Uterus (tissue), 4 donors: ENCODE measurements at places on chromosomes 11 and 22. TPM values are rescaled to one million over a fixed set of nuclear protein-coding genes. Genes with fewer than 3 reads are reported as not detected.

- peak overlapping the region; percentile 50 for H3K4me3 ChIP-seq
- DNase-seq, result no peak
- no peaks in the 10 kb centered on the region for H3K36me3 ChIP-seq
- peak overlapping the region; percentile 51 for H3K27ac ChIP-seq
- H3K4me1 ChIP-seq, result no peaks in the 10 kb centered on the region
These were observed 13.6 kb downstream of the KCNJ5 start for GRCh38 chr11:128904656-128905344.

Gene CLDN5
- total RNA-seq, result 257 TPM

DNA sequence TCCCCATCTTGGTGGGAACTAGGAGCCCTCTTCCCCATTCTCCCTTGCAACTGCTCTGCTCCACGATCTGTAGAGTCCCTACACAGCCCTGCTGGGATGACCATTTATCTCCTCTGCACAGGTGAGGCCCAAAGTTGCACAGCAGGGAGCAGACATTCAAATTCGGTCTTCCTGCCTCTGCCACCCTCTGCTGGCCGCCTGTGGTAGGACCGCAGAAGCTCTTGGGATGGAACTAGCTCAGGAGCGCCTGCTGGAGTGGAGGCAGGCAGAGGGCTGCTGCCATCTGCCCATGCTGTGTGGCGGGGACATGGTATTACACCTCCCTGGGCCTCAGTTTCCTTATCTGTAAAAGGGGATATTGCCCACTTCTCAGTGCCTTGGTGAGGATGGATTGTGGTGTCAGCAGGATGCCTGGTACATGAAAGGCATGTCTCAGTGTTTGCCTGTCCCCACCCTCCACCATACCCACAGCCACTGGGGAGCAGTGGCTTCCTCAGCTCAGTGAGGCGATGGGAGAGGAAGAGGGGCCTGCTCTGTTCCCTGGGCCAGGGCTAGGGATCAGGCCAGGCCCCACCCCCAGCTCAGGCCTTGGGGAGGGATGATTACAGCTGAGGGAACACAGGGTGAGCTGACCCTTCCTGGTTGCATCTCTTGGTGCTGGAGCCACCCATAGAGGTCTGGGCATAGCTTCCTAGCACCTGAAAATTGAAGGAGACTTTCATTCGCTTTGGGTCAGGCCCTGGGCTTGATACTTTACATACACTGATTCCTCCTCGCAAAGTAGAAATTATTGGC is 11.3 kb upstream of the OMP start:
- no peaks in the 10 kb centered on the region for H3K4me1 ChIP-seq
- no peaks in the 10 kb centered on the region for H3K27me3 ChIP-seq
- no peak overlapping the region for H3K27ac ChIP-seq
- H3K4me3 ChIP-seq, result no peak overlapping the region

GRCh38 chr11:62390237-62390636 is 28.6 kb upstream of the SCGB1A1 start:
- H3K27me3 ChIP-seq, result no peaks in the 10 kb centered on the region
- H3K27ac ChIP-seq, result no peak overlapping the region
- no peaks in the 10 kb centered on the region for H3K4me1 ChIP-seq
- no peak for DNase-seq

- no peak for DNase-seq
- no peak within 1 kb of the TSS for H3K27ac ChIP-seq
- H3K36me3 ChIP-seq, result no peaks in the 10 kb centered on the region
- H3K4me3 ChIP-seq, result no peak within 1 kb of the TSS
These were observed at the start of gene CCDC88B for GRCh38 chr11:64339754-64340408. Gene CCDC88B, plus strand, starts transcription at chr11:64340204. Its CDS starts 63 bp downstream, at chr11:64340267.

Gene NAALADL1
- 0.77 TPM for total RNA-seq

Gene ZNRF3
- 23.2 TPM for total RNA-seq

DNA sequence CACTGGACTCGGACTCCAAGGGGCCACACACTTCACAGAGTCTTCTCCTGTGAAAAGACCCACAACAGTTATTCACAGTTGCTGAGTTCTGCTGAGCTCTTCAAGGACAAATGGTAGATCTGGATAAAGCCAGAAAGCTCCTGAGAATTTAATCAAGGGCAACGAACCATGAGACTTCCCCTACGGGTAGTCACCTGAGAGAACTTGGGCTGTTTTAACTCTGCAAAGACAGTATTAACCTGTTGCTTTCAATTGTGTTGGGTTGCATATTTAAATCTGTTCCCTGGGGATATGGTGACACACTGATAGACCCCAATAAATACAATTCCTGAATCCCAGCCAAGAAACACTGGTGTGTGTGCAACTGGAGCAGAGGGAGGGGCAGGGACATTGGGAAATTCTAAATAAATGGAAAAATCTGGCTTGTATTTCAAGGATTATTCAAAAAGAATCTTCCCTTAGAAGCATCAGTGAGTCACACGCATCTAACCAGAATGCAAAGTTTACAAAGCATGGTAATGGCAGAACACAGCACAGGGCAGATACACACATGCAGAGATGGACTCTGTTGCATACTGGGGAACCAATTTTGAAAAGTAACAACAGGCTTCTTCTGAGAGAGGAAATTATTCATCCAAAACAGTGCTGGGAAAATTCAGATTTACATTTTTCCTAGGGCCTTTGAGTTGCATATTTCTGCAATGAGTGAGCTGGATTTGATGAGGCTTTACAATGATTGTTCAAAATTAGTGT is 4.0 kb downstream of the KCNJ1 start:
- H3K27ac ChIP-seq, result no peak overlapping the region
- H3K4me1 ChIP-seq, result no peaks in the 10 kb centered on the region
- no peaks in the 10 kb centered on the region for H3K36me3 ChIP-seq
- H3K4me3 ChIP-seq, result no peak overlapping the region
- no peaks in the 10 kb centered on the region for H3K27me3 ChIP-seq

DNA sequence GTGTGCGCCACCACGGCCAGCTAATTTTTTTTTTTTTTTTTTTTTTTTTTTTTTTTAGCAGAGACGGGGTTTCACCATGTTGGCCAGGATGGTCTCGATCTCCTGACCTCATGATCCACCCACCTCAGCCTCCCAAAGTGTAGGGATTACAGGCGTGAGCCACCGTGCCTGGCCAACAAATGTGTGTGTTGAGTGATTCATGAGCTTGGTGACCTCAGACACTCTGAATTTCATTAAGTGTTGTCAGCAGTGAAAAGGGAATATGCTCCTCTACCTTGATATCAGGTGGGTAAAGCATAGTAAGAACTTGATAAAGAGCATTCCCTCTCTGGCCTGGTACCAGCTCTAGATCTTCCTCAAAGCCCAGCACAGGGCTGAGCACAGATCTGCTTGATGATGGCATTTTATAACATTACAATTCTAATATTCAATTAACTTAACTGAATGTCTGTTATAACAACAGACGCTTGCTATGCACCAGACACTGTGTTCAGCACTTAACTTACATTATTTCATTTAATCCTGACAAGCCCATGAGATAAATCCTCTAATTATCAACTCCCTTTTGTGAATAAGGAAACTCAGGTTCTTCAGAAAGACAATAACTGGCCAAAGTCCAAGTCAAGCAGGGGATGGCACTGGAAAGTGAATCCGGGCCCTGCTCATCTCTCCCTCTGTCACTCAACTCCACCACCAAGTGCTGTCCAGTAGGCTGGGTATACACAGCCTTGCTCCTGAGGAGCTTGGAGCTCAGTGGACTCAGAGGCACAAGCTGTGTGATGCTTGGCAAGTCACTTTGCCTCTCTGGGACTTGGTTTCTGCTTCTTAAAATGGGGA is 13.0 kb downstream of the TBC1D10A start:
- H3K36me3 ChIP-seq, result no peaks in the 10 kb centered on the region
- no peak overlapping the region for H3K4me3 ChIP-seq
- no peak for DNase-seq
- H3K27me3 ChIP-seq, result no peaks in the 10 kb centered on the region
- H3K4me1 ChIP-seq, result peaks cover 28% of the 10 kb centered on the region

Gene CPT1B
- total RNA-seq, result 10.4 TPM

DNA sequence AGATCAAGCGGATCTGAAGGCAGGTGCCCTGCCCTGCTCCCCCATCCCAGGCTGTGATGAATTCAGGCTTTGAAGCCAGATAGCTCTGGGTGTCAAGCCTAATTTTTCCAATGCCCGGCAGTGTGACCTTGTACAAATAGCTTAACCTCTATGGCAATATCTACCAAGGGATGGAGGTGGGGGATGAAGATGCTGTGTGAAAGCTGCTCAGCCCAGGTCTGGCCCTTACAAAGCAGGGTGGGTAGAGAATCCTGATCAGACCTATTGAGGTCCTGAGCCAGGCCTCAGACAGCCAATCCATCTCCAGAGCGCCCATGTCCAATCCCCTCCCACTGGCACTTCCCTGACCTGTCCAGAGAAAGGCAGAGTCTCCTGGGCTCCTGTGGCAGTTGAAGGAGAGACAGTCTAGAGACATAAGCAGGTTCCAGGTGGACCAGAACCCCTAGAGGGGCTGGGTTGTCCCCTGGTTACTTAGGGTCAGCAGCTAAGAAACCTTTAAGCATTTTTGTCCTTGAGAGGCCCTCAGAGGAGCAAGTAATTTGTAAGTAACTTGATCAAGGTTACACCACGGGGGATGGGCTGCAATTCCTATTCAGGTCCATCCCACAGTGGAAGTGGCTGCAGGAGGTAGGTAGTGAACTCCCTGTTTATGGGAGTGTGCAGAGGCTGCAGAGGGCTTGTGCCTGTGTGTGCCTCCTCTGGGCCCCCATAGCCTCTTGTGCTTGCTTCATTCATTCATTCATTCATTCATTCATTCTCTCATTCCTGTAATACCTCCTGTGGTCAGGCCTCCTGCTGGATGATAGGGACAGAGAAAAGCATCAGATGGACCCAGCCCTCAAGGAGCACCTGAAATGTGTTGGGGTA is 10.4 kb downstream of the P2RY2 start:
- H3K4me1 ChIP-seq, result no peaks in the 10 kb centered on the region
- no peaks in the 10 kb centered on the region for H3K36me3 ChIP-seq
- H3K27me3 ChIP-seq, result no peaks in the 10 kb centered on the region
- H3K4me3 ChIP-seq, result no peak overlapping the region
- DNase-seq, result no peak

GRCh38 chr11:66877588-66878385 is 20.9 kb downstream of the LRFN4 start:
- H3K27ac ChIP-seq, result no peak overlapping the region
- H3K4me1 ChIP-seq, result no peaks in the 10 kb centered on the region
- no peak overlapping the region for H3K4me3 ChIP-seq
- no peaks in the 10 kb centered on the region for H3K27me3 ChIP-seq

GRCh38 chr22:20084547-20085413 is 4.7 kb downstream of the DGCR8 start:
- DNase-seq, result no peak
- H3K4me3 ChIP-seq, result no peak overlapping the region
- H3K27ac ChIP-seq, result no peak overlapping the region
- peaks cover 32% of the 10 kb centered on the region for H3K4me1 ChIP-seq

DNA sequence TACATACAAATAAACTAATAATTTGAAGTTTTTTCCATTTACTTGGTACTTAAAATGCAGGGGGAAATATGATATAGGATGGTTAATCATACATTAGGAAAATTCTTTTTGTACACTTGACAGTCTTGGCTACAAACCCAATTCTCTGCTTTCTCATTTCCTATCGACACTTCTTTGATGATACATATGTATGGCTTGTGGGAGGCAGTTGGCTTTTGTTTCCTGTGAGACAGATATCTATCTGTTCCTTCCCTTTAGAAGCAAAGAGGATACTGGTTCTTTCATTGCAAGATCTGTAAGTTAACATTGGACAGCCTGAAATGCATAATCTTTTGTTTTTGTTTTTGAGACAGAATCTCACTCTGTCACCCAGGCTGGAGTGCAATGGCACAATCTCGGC is 47.9 kb upstream of the ADORA2A start:
- no peaks in the 10 kb centered on the region for H3K4me1 ChIP-seq
- no peak overlapping the region for H3K27ac ChIP-seq
- H3K36me3 ChIP-seq, result no peaks in the 10 kb centered on the region
- no peak for DNase-seq
- H3K4me3 ChIP-seq, result no peak overlapping the region

DNA sequence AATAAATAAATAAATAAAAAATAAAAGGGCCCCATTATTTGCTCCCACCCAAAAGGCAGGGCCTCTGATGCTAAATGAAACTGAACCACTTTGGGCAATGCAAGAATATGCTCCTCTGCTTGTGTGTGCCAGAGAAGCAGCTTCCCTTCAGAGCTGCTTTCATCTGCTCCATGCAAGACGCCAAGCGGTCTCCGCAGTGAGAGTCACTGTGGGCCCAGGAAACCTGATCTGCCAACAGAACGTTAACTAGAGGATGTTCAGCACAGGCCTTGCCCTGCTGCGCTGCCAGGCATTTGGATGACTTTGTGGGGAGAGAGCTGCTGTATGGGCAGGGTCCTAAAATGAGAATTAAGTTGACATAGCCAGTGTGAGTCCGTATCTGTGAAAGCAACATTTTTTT is 43.7 kb upstream of the APOA1 start:
- H3K4me3 ChIP-seq, result no peak overlapping the region
- H3K4me1 ChIP-seq, result no peaks in the 10 kb centered on the region
- H3K36me3 ChIP-seq, result no peaks in the 10 kb centered on the region
- H3K27ac ChIP-seq, result no peak overlapping the region
- no peak for DNase-seq

Gene APOL1
- total RNA-seq, result 9.8 TPM

DNA sequence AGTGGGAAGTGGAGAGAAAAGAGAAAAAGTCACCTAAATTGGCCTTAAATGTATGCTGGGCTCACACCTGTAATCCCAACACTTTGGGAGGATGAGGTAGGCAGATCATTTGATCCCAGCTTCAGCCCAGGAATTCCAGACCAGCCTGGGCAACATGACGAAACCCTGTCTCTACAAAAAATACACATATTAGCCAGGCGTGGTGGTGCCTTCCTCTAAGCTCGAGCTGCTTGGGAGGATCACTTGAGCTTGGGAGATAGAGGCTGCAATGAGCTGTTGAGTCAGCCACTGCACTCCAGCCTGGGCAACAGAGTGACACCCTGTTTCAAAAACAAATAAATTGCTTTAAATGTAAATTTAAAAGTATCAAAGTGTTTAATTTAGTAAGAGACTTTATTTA is 3.9 kb downstream of the CBL start:
- H3K4me1 ChIP-seq, result no peaks in the 10 kb centered on the region
- H3K36me3 ChIP-seq, result no peaks in the 10 kb centered on the region

DNA sequence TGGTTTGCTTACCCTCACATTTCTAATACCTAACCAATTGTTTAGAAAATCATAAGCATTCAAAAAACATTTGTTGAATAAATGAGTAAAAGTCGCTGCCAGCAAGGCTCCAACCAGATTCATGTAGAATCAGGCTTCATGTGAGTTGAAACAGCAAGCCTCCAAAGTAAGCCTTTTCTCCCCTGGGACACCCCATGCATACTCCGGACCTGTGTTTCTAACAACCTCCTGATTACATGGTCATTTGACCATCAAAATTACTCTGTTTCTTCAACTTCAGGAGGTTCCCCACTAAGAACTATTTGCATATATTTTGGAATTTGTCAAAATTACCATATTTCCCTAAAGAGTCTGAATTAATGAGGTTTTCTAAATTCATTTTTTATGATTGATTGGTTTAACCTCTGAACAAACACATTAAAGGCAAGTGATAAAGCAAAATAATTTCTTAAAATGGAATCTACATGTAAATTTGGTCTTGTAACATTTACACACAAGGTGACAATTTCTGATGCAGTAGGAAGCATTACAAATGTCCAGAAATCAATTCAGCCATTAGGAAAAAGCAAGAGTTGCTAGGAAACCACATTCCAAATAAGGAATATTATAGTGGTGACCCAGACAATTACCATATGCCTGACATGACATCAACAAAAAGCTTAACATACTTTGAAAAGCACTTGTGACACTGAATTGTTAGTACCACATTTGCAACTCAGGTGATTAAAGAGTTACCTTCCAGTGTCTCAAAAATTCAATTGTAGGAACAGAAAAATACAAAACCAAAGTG is 252.6 kb downstream of the GUCY1A2 start:
- no peak overlapping the region for H3K27ac ChIP-seq
- no peak for DNase-seq
- H3K27me3 ChIP-seq, result no peaks in the 10 kb centered on the region
- no peaks in the 10 kb centered on the region for H3K36me3 ChIP-seq
- no peaks in the 10 kb centered on the region for H3K4me1 ChIP-seq

Gene APOBEC3F
- 4.2 TPM for total RNA-seq
